Suppressor macrophage treated with lipopolysaccharide for 1 hour (primary cell): ENCODE measurements at places on chromosomes 2 and 18.

DNA sequence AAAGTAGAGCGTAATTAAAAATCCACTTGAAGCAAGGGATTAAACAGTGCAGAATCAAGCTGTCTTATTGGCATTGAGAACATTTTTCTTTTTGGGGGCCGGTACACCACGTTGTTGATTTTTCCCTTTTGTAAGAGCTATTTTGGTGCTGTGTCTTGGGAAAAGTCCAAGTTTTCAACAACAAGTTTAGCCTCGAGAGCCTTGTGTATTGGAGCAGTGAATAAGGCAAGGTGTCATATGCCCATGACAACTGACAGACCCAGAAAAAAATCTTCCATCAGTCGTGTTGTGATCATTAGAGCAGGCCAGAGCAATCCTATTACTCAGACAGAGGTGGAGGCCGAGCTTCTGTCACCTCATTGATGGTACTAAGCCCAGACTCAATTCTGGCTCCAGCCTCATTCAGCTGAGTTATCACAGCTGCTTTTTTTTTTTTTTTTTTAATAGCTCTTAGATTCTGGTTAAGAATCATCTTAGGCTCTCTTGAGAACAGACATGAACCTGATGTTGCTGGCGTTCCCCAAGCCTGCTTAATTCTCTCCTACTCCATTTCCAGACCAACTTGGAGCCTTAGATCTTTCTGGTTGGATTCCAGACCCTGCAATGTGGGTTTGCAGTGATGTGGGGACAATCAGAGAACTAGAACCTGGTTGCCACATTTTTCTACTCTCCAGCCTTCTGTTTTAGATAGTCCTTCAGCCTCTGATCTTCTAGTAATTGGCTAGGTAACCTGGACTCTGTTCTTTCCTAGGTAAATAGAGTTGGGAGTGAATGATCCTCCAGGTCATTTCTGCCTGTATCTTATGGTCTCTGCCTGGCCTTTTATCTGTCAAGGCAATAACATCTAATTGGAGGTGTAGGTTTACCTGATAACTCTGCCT is 43.1 kb downstream of the MOGAT1 start:
- no peak for DNase-seq

GRCh38 chr2:165648801-165649200 is 145.2 kb downstream of the GALNT3 start:
- DNase-seq: no peak

DNA sequence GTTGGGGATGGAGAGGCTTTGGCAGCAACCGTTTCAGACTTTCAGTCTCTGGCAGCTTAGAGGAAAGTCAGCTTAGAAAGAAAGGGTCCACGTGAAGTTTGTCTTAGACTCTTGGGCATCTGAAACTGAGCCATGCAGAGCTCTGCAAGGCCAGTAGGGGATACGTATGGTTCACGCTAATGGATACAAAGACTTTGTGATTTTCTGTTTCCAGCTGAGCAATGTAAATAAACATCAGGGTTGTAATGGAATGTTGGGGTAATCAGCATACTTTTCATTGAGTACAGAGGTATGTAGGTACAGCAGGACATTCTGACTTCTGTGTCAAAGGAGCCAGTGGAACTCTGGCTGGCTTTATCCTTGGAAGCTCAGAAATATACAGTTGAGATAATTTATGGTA is 31.0 kb downstream of the RALB start:
- DNase-seq: no peak

GRCh38 chr2:40096360-40096759 is 317.3 kb upstream of the THUMPD2 start:
- no peak for DNase-seq

DNA sequence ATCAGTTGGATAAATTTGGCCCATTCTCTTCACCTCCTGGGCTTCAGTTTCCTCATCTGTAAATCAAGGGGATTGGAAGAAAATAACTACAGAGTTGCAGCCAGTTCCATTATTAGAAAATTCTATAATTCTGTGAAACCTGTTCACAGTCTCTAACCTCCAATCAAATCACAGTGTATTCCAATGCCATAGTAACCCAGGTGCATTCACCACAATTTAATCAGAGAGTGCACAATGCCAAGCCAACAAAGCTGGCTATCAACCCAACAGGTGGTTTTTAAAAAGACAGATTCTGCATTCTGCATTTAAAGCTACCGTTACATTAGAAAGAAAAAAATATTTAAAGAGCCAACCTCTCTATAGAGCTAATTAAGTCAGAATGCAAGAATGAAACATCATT is 308.6 kb downstream of the RNF144A start:
- DNase-seq: no peak

- no peak for DNase-seq
Observed at GRCh38 chr2:49804111-49804510, 649.8 kb upstream of the FSHR start.

DNA sequence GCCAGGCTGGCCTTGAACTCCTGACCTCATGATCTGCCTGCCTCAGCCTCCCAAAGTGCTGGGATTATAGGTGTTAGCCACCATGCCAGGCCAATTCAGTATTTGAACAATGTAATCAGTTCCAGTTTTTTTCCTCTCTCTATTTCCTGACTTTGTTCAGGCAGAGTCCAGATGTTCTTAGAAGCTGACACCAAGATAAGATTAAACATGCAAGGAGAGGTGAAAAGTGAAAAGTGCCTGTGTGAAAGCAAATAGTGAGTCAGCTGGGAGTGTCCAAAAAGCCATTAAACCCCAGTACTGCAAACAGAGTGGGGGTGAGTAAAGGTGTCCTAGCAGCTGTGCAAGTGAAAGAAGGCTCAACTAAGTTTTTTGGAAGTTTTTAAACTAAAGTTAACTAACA is 231.5 kb downstream of the PTH2R start:
- no peak for DNase-seq

DNA sequence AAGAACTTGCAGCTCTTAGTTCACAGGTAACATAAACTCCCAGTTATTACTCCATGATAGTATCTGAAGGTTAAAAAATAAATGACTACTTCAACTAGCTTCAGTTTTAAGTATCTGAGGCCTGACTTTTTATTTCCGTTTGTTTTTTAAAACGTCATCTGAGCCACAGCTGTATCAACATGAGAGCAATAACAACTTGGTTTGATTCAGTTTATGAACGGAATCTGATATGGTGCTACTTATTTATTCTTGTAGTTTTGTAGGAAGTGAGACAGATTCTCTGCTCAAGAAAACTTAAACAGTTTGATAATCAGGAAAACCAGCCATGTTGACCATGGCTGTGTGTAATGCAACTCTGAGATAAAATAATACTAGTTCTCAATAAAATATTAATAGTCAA is 34.9 kb downstream of the NAB1 start:
- DNase-seq: no peak

GRCh38 chr2:42230891-42231290 is 61.7 kb downstream of the EML4 start:
- no peak for DNase-seq

DNA sequence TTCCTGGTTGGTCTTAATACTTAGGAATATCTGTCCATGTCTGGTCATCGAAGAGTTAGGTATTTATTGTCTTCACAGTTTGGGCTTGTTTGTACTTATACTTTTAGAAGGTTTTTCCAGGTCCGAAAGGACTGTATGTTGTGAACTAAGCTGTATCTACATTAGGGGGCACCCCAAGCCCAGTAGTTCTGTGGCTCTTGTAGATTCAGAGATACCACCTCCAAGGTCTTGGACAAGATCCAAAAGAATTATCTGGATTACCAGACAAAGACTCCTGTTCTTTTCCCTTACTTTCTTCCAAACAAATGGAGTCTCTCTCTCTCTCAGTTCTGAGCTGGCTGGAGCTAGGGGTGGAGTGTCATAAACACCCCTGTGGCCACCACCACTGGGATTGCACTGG is 328.7 kb downstream of the ZNF804A start:
- DNase-seq: no peak

DNA sequence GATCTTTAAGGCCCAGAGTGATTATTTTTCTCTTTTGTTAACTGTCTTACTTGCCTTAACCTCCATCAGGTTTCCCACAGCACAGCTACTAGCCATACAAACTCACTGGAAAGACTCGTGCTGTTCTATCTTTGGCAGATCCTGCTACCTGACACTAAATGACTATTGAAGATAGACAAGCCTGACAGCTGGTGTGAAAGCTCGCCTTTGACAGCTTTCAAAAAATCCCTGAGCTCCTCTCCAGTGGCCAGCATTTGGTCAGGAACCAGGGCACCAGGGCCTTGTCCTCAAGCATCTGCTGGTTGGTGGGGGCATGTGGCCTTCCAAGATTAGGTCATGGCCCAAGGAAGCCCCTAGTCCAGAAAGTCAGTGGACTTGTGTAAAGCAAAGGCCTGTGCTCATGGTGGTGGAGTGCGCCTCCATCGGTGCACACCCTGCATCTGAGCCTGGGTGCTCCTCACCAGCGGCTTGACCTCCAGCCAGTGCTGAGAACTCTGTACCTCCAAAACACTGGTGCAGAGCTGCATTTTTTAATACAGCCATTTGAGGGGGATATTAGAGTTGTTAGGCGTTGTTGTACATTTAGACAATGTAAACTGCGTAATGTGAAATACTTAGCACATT is 158.5 kb downstream of the NCK2 start:
- no peak for DNase-seq

DNA sequence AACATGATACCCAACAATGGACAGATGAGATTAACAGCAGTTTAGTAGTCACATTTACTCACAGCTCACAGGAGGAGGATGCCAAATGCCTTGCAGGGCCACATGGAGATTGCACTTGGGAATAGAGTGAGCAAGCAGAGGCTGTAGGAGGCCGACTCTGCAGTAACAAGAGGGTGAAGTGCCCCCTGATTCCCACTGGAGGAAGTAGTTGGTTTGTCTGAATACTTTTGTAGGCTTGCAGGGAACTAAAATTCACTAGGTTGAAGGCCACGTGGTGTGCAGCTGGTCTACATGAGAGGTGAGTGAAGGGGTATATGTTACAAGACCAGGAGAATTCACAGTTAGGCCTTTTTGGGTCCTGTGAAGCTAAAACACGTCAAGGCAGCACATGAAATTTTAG is 419.3 kb upstream of the TNP1 start:
- DNase-seq: no peak

DNA sequence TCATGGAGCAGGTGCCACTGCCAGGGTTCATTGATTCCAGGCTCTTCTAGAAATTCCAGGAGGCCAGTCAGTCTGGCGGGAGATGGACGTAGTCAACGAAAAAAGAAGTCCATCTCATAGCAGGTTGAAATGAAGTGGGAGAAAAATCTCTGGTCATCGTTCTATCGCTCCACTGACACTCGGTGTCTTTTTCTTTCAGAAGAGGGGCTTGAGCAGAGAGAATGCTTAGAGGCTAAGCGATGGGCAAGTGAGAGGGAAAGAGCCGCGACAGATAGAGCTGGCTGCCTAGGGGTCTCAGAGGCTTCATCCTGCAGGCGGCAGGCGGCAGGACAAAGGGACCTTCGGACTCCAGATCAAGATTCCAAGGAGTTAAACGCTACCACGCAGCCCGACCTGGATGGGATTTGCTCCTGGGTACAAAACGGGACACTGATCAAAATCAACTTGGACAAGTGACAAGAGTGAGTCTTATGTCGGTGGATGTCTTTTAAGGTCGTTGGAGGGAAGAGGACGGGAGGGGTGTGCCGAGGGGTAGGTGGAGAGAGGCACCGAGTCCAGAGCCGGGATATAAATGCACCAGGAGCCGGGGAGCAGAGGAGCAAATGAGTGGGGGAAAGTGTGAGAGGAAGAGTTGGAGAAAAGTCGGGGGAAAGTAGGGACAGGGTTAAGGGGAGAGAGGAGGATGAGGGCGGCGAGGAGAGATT is 677 bp upstream of the TMEM178A start:
- no peak for DNase-seq

DNA sequence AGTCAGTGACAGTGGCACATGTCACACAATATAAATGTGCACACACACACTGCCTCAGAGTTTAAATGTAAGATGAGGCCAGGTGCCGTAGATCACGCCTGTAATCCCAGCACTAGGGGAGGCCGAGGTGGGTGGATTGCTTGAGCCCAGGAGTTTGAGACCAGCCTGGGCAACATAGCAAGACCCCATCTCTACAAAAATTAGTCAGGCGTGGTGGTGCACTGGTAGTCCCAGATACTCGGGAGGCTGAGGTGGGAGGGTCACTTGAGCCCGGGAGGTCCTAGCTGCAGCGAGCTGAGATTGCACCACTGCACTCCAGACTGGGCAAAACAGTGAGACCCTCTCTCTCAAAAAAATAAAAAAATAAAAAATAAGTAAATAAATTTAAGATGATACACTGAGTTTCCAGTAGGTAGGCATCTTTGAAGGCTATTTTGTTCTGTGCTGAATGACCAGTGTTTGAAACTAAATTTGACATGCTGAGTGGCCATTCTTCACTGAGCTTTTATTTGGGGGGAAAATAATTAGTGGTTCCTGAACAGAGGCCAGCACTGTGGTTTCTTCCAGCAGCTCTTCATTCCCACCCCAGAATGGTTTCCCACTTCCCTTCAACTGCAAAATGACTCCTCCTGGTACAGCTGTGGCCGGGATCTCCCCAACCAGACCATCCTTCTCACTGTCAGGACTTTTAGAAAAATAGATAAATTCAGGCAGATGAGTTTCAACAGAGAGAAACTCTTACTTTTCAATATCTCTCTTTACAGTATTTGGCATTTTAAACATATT is 44.9 kb downstream of the PSMG2 start:
- no peak for DNase-seq

DNA sequence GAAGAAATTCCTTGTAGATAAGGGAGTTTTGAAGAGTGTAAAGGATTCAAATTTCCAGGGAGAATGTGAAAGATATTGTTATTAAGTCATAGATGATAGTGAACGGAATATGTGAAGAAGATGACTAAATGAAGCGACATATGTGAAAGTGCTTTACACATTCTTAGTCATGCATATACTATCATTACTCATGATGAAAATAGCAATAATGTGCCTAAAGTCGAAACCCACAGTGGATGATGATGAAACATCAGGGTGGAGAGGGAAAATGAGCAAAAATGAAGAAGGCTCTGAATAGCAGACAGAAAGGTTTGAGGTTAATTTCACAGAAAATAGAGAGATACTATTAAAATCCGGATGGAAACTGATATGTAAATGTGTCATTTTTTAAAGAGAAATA is 1237.1 kb downstream of the LRP1B start:
- DNase-seq: no peak

DNA sequence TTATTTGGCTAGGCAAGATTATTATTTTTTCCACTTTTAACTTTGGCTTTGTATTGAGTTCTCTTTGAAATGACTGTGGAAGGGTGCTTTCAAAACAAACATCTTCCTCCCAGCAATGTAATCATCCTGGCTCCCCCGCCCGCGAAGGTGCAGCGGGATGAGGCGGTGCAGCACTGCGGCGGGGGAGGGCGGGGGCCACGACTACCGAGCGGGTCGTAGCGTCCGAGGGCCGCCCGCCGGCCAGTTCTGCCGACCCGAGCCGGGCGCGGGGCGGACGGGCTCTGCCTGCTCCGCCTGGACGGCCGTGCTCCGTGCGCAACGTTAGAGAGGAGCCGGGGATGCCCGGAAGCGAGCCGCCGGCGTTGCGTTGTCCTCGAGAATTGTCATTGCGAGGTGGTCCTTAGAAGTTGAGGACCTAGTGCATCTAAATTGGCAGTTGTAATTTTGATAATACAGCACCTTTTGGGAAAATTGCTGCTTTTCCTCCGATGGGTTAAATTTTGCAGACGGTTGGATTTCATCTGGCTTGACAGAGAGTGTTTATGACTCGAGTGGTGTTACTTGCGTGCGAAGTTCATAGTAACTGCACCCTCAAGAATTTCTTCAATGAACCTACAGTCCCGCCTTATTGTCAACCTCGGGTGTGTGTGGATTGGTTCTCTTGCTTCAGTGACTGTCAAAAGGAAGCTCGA is 1.1 kb downstream of the EPC2 start:
- DNase-seq: peak; percentile 92

GRCh38 chr2:173574324-173575112 is 219.8 kb downstream of the CDCA7 start:
- DNase-seq: peak; percentile 38
